ENCODE measurements at places on chromosomes 2 and 18. TPM values are rescaled to one million over a fixed set of nuclear protein-coding genes. Genes with fewer than 3 reads are reported as not detected.

GRCh38 chr2:12702168-12703121, 14.3 kb upstream of the TRIB2 start:
- H3K36me3 ChIP-seq = no peaks in the 10 kb centered on the region
- peak overlapping the region; percentile 61 for H3K4me3 ChIP-seq
- peak overlapping the region; percentile 93 for H3K27ac ChIP-seq
- peaks cover 34% of the 10 kb centered on the region for H3K4me1 ChIP-seq
- DNase-seq = peak; percentile 79

- H3K36me3 ChIP-seq = peaks cover 17% of the 10 kb centered on the region
- peak overlapping the region; percentile 88 for H3K4me3 ChIP-seq
- H3K27ac ChIP-seq = peak overlapping the region; percentile 99
- H3K4me1 ChIP-seq = peaks cover 93% of the 10 kb centered on the region
- no peak for DNase-seq
Measured at GRCh38 chr2:9236867-9237266, 30.3 kb downstream of the ASAP2 start.

- H3K36me3 ChIP-seq = no peaks in the 10 kb centered on the region
- H3K4me1 ChIP-seq = peaks cover 11% of the 10 kb centered on the region
- peaks cover 21% of the 10 kb centered on the region for H3K27me3 ChIP-seq
- peak overlapping the region; percentile 36 for H3K27ac ChIP-seq
- peak; percentile 10 for DNase-seq
Measured at GRCh38 chr2:232652505-232652851, 19.1 kb downstream of the EFHD1 start.

GRCh38 chr2:237695201-237695780, 67.9 kb downstream of the LRRFIP1 start:
- no peaks in the 10 kb centered on the region for H3K27me3 ChIP-seq
- H3K4me1 ChIP-seq = peaks cover 67% of the 10 kb centered on the region
- peak overlapping the region; percentile 95 for H3K27ac ChIP-seq
- DNase-seq = peak; percentile 99
- H3K4me3 ChIP-seq = peak overlapping the region; percentile 93

GRCh38 chr18:75846321-75846720, 418.8 kb upstream of the SMIM21 start:
- no peak overlapping the region for H3K27ac ChIP-seq
- H3K27me3 ChIP-seq = no peaks in the 10 kb centered on the region
- no peaks in the 10 kb centered on the region for H3K4me1 ChIP-seq
- H3K4me3 ChIP-seq = no peak overlapping the region
- DNase-seq = no peak
- no peaks in the 10 kb centered on the region for H3K36me3 ChIP-seq

DNA sequence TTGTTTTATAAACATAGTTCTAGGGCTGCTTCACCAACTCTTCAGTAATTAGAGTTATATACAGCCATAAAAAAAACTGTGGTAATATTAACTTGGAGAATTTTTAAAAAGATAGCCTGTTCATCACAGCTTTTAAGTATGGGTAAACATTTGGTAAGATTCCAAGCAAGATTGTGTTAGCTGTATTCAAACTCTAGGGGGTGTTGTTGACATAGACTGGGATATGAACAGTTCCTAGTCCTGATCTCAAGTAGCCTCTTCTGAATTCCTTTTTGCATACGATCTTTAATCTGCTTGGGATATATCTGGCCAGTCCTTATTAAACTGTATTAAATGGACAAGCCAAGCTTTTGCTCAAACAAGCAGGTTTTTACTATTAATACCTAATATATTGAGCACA, 13.4 kb downstream of the NOP58 start:
- no peaks in the 10 kb centered on the region for H3K27me3 ChIP-seq
- H3K27ac ChIP-seq = peak overlapping the region; percentile 71
- peak; percentile 68 for DNase-seq
- H3K4me3 ChIP-seq = no peak overlapping the region

GRCh38 chr2:195342061-195342460, 315.0 kb upstream of the SLC39A10 start:
- no peak overlapping the region for H3K4me3 ChIP-seq
- H3K27me3 ChIP-seq = no peaks in the 10 kb centered on the region
- H3K27ac ChIP-seq = no peak overlapping the region
- no peak for DNase-seq
- H3K36me3 ChIP-seq = no peaks in the 10 kb centered on the region

- H3K27ac ChIP-seq = peak overlapping the region; percentile 72
- H3K4me1 ChIP-seq = peaks cover 38% of the 10 kb centered on the region
- no peaks in the 10 kb centered on the region for H3K36me3 ChIP-seq
Measured at GRCh38 chr2:86223140-86223926, 24.1 kb downstream of the MRPL35 start.

DNA sequence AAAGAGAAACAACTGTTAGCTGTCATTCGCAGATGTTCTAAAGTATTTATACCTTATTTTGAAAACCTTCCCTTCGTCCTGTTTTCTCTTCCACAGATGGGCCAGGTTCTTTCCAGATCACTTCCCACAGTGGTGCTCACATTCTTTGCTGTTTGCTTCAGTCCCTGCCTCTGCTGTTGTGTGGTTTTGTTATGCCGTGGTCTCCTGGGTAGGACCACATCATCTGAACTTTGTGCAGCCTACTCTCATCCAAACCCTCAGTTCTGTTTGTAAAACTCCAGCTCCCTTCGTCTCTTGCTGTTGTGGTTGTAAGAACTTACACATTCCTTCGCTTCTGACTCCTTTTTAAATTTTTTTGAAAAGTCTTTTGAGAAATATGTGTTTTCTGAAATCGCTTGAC, 38.1 kb downstream of the ZNF236 start:
- H3K4me1 ChIP-seq = no peaks in the 10 kb centered on the region
- no peak overlapping the region for H3K27ac ChIP-seq
- no peaks in the 10 kb centered on the region for H3K27me3 ChIP-seq
- no peak overlapping the region for H3K4me3 ChIP-seq
- no peak for DNase-seq

DNA sequence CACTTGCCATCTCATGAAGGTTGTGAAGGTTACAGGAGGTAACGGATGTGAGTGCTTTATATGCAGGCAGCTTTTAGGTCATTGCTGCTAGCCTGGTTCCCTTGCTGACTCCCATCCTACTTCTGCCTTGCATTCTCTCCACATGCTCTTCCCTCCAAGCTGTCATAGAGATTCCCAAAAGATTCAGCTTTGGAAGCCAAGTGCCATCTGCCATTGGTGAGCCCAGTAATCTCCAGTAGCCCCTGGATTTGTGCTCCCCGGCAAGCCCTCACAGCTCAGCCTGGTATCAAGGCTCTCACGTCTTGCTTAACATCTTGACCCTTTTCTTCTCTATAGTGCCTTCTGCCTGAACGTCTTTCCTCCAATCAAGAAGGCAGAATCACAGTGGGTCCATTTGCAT, 61.6 kb downstream of the MYT1L start:
- H3K27me3 ChIP-seq = peaks cover 2% of the 10 kb centered on the region
- H3K4me3 ChIP-seq = no peak overlapping the region
- H3K36me3 ChIP-seq = 0 out of 2 replicates have a peak, but pooled peaks cover 4% of the 10 kb centered on the region
- DNase-seq = no peak
- H3K4me1 ChIP-seq = peaks cover 37% of the 10 kb centered on the region
- H3K27ac ChIP-seq = no peak overlapping the region

DNA sequence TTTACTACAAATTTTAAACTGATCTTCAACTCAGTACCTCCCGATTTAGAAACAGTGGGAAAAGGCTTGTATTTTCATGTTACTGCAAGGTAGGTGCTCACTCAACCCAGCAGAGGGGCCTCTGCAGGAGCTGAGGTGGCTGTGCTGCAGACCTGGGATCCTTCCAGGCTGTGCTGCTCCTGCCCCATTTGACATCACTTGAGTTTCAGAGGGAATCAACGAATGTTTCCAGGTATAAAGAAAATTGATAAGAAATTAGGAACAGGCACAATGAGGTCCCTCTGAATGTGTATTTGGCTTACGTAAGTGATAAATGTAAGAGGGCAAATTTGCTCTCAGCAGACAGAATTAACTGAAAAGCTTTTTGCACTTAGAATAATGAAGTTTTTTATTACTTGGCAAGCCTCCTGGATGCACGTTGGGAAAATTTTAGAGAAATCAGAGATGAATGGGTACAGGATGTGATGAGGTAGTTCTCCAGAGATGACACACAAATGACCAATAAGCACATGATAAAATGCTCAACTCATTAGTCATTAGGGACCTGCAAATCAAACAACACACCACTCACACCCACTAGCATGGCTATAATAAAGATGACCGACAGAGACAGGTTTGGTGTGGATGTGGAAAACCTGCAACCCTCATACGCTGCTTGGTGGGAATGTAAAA, 114.0 kb downstream of the NOL10 start:
- peaks cover 23% of the 10 kb centered on the region for H3K4me1 ChIP-seq
- H3K4me3 ChIP-seq = peak overlapping the region; percentile 18
- peak; percentile 93 for DNase-seq

DNA sequence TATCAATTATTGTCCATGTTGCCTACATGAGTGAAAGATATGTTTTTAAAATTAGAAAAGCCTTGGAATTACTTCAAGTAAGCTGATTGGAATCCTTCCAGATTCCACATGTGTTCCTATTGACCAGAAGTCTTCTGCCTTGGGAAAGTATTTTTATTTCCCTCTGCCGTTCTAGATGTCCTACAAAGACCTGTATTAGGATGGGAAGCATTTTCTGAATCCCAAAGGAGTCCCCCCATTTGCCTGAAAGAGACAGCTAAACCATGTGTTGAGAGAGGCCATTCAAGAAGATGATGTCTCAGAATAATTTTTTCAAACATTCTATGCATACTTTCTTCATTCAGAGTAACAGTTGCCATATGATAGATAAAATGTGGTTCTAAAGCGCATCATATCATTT, 19.0 kb upstream of the MYO1B start:
- H3K36me3 ChIP-seq = peaks cover 4% of the 10 kb centered on the region
- H3K4me3 ChIP-seq = no peak overlapping the region
- peaks cover 35% of the 10 kb centered on the region for H3K4me1 ChIP-seq
- no peak overlapping the region for H3K27ac ChIP-seq

GRCh38 chr2:24010477-24011249, 778 bp downstream of the MFSD2B start:
- no peaks in the 10 kb centered on the region for H3K36me3 ChIP-seq
- no peak for DNase-seq
- H3K27me3 ChIP-seq = peaks cover 4% of the 10 kb centered on the region
- peaks cover 15% of the 10 kb centered on the region for H3K4me1 ChIP-seq
- H3K4me3 ChIP-seq = no peak overlapping the region

DNA sequence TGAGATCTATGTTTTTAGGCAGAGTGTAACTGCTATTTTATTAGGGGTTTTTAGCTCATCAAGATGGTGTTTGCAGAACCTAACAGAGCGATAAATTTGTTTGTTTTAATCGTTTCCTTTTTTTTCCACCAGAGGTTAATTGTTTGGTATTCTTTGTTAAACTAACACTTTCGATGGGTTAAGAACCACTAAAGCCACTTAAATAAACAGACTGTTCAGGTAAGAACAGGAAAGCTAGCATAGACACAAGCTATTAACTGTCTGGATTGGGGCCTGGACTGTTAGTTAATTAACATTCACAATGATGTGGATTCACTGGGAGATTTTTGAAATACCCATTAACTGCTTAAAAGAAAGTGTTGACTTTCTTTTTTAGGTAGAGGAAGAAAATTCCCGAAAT, 209.0 kb upstream of the COPS8 start:
- no peak overlapping the region for H3K4me3 ChIP-seq
- no peaks in the 10 kb centered on the region for H3K27me3 ChIP-seq
- H3K4me1 ChIP-seq = peaks cover 29% of the 10 kb centered on the region
- no peaks in the 10 kb centered on the region for H3K36me3 ChIP-seq
- DNase-seq = no peak
- H3K27ac ChIP-seq = no peak overlapping the region

DNA sequence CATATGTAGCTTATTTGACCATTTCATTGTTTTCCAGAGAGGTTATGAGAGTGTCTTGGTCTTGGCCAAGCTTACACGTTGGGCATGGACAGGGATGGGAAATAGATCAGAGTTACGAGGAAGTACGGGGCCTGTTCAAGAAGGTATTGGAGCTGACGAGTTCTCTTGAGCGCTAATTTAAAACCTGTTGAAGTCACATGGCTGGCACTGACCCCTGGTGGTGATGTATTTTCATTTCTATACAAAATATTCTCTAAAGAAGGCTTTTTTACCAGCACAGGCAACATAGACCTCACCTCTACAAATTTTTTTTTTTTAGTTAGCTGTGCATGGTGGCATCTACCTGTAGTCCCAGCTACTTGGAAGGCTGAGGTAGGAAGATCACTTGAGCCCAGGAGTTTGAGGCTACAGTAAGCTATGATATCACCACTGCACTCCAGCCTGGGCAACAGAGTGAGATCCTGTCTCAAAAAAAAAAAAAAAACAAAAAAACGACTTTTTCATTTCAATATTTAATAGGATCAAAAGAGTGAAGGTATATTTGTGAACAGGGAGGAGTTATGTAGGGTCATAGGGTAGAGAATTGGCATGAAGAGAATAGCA, 19.6 kb downstream of the UGP2 start:
- peaks cover 52% of the 10 kb centered on the region for H3K4me1 ChIP-seq
- peak; percentile 30 for DNase-seq
- no peaks in the 10 kb centered on the region for H3K27me3 ChIP-seq
- no peak overlapping the region for H3K4me3 ChIP-seq
- H3K27ac ChIP-seq = no peak overlapping the region

DNA sequence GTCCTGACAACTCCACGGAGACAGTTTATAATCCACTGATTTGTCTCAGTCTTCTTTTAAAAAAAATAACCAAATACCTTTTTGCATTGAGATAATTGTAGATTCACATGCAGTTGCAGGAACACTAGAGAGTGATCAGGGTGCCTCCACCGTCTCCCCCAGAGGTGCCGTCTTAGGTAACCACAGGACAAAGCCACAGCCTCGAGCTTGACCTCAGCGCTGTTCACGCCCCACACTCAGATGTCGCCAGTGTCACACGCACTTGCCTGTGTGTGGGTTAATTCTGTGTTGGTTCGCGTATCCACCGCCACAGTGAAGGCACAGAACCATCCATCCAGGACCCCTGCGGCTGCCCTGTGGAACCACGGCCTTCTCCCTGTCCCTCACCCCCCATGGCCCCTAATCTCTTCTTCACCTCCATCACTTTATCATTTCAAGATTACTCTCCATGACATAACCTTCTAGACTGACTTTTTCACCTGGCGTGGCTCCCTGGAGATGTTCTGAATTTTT, 295.0 kb upstream of the HDAC4 start:
- H3K27me3 ChIP-seq = peaks cover 3% of the 10 kb centered on the region
- H3K36me3 ChIP-seq = peaks cover 5% of the 10 kb centered on the region
- H3K4me3 ChIP-seq = no peak overlapping the region
- DNase-seq = no peak
- no peak overlapping the region for H3K27ac ChIP-seq

- H3K4me3 ChIP-seq = no peak overlapping the region
- H3K4me1 ChIP-seq = peaks cover 9% of the 10 kb centered on the region
- no peak overlapping the region for H3K27ac ChIP-seq
- peaks cover 4% of the 10 kb centered on the region for H3K27me3 ChIP-seq
- DNase-seq = no peak
- 0 out of 2 replicates have a peak, but pooled peaks cover 5% of the 10 kb centered on the region for H3K36me3 ChIP-seq
Measured at GRCh38 chr2:128354161-128354560, 35.5 kb upstream of the HS6ST1 start.

TMEM247 gene
- total RNA-seq = not detected

TUBA4B gene
- not detected for total RNA-seq

ANKRD30B gene
- not detected for total RNA-seq

RESP18 gene
- not detected for total RNA-seq

ACMSD gene
- not detected for total RNA-seq

IL36G gene
- total RNA-seq = not detected

USP40 gene
- total RNA-seq = 24.2 TPM

Data from HFFc6 (cell line).